AG04449 (cell line): ENCODE measurements at places on chromosomes 16 and 17.

DNA sequence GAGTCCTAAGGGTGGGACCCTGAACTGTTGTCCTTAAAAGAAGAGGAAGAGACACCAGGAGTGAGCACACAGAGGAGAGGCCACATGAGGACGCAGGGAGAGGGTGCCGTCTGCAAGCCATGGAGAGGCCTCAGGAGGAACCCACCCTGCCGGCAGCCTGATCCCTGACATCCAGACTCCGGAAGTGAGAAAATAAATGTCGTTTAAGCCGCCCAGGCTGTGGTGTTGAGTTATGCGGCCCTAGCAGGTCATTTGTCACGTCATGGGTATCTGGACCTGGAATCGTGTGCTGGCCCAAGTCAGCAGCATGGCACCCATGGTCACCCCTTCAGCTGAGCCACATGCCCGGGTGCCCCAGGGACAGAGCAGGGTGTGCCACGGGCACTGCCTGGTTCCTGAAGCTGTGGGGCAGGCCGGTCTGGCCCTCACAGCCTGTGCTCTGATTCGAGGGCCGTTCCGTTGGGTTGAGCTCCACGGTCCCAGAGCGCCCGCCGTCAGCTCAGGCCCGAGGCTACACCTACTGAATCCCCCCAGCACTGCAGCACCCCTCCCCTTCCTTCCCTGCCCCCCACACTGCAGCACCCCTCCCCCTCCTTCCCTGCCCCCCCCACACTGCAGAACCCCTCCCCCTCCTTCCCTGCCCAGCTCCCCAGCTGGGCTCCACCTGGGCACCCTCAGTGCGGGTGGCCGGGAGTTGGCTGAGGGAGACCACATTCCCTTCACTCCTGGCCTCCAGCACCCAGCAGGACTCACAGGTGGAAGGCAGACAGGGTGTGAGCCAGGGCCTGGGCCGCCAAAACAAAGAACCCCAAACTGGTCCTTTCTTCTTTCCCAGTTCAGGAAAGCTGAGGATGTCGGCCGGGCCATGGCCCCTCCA lies 2.7 kb upstream of the CCDC57 start:
- DNase-seq: no peak

DNA sequence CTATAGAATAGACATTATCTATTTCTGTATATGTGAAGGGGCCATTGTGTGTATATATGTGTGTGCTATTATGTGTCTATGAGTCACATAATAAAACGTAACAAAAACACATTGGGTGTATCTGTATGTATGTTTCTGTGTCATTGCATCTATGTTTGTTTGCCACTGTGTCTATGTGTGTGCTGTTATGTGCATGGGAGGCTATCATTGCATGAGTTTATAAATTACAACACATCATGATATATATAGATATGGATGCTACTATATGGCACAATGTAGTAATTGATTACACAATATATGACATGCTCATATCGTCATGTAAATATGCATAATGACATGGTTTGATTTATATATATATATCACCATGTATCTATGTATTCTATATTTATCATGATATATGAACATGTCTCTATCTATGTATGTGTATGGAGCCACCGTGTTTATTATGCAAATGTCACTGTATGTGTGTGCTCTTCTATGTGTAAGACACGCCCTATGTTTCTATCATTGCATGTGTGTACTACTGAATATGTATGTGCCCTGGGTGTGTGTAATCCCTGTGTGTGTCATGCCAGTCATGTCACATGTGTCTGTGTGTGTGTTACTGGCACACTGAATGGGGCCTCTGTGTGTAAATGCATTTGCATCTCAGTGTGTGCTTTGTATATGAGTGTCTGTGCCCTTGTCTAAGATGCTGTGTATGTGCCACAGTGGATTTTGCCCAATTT lies 1.4 kb upstream of the TSPOAP1 start:
- no peak for DNase-seq

DNA sequence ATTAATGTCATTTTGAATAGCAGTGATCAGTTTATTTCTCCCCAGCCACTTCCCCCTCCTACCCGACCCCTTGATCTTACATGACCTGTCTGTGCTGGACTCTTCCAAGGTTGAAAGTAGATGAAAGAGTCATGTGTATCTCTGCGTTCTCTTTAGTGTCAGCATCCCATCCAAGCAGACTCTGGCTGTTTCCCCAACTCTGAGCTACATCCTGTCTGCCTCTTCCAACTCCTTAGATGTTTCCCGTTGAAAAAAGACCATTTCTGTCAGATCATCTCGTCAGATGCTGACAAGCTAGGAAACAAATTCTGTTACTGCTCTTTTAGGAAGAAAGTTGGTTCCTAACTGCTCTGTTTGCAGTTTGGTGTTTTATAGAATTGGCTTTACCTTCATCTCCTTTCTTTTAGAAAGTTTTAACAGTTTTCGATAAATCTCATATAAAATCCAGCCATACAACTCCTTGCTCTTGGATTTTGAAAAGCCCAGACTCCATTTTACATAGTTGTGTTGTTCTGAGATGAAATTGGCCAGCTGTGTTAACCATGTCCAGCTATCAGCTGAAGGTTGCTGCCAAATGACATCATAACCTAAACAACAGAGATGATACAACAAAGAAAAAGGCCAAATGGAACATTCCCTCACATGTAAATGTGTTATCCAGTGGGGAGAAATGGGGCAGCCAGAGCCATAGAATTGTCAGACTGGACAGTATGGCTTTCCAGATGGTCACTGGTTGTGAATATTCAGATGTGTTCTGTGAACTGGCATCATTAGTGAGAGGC lies 43.5 kb downstream of the CYB561 start:
- DNase-seq: no peak

DNA sequence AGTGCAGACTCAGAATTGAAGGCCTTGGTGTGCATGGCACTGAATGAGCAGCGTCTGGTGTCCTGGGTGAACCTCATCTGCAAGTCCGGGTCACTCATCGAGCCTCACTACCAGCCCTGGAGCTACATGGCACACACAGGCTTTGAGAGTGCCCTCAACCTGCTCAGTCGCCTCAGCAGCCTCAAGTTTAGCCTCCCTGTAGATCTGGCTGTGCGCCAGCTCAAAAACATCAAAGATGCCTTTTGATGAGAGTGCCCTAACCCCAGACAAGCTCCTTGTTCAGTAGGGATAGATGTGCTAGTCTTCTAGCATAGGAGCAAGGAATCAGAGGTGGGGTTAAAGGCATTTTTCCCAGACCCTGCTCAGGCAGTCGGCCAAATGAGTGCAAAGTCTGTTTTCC lies 6.7 kb upstream of the RPL27 start:
- DNase-seq: no peak

DNA sequence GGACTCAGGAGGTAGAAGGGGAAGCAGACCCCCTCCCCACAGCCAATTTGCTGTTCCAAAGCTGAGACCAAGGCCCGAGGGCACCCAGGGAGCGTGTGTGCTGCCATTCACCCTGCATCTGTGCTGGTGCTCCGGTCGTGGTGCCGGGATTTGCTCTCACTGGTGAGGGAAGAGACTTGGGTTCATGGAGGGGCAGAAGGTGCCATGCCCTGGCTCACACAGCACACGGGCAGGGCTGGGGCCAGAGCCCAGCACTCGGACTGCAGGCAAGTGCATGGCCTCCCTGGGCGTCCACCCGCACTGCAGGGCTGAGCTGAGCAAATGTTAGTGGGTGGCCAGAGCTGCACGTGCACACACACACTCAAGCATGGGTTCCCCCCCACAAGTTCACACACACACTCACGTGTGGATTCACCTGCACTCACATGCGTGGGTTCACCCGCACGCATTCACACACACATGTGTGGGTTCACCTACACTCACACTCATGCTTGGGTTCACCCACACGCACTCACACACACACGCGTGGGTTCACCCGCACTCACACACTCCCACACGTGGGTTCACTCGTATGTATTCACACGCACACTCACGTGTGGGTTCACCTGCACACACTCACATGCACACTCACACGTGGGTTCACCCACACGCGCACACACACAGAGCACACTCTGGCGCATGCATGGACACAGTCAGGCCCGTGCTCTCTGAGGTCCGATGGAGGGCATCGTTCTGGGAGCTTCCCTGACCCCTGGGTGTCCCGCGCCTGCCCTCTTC lies 57.0 kb upstream of the CBFA2T3 start:
- no peak for DNase-seq

DNA sequence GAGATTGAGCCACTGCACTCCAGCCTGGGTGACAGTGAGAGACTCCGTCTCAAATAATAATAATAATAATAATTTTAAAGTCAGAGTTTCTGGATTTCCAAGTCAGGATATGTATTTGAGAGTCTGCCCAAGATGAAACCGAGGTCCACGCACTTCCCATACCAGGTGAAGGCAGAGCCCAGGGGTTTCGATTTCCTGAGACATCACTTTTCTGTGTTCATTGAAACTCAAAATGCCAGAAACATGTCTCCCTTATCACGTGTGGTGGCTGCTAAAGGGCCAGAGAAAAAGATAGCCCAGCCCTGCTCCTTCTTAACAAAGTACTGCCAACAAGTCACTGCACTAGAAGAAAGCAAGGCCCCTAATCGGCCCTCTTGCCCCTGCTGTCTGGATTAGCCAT lies 9.8 kb upstream of the RNF157 start:
- DNase-seq: no peak

GRCh38 chr17:73586921-73587602 lies 57.2 kb downstream of the SDK2 start:
- no peak for DNase-seq

DNA sequence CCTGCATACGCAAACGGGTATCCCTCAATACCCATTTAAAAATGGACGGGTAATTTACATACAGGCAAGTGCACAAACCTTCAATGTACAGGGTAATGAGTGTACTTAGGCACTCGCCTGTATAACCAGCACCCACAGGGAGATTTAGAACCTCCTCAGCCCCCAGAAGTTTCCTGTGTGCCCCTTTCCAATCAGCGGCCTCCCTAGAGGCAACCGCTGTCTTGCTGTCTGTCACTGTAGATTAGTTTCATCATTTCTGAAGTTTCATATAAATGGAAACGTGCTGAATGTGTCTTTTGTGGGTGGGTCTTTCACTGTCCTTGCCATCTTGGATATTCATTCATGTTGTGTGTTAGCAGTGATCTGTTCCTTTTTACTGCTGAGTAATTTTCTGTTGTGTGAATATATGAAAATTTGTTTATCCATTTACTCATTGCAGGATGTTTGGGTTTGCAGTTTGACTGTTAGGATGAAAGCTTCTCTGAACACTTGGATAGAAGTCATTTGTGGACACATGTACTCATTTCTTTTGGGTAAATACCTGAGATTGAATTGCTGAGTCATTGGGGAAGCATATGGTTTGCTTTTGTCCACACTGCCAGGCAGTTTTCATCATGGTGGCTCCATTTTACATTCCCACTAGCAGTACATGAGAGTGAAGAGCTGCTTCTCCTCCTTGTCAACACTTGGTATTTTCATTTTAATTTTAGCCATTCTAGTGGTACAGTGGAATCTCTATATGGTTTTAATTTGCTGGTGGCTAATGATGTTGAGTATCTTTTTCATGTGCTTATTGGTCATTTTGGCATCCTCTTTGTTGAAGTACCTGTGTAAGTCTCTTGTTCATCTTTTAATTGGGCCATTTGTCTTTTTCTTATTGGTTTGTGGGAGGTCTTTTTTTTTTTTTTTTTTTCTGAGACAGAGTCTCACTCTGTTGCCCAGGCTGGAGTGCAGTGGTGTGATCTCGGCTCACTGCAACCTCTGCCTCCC lies 2.1 kb upstream of the ADCY7 start:
- DNase-seq: no peak

DNA sequence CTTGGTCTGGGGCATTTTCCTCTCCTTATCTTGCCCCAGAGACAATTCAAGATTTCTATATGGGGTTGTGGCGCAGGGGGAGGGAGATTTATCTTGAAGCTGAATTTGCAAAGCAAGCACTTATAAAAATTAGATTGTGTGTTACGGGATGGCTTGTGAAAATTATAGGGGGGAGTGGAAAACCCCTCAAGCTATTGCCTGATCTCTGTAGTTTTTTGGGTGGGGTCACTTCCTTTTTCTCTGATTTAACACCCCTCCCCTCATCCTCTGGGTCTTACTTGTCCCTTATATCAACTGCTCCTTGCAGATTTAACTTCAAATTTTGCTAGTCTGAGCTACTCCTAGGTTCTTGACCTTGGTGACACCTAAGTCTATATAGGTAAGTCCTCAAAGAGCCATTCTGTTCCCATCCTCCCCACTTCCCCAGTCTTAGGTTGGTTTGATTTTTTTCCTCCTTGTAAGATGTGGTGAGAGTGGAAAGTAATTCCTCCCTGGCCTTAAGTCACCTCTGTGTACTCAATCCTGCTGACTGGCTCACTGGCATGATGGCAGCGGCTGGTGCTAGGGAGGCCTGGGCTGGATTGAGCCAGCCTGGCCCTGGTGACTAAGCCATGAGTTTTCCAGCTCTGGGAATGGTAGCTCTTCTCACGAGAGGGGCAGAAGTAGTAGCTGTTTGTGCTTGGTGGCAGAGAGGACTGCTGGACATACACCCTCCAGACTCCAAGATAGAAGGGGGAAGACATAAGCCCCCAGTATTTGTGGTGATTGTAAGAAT lies 2.3 kb downstream of the ARL4D start:
- DNase-seq: no peak

DNA sequence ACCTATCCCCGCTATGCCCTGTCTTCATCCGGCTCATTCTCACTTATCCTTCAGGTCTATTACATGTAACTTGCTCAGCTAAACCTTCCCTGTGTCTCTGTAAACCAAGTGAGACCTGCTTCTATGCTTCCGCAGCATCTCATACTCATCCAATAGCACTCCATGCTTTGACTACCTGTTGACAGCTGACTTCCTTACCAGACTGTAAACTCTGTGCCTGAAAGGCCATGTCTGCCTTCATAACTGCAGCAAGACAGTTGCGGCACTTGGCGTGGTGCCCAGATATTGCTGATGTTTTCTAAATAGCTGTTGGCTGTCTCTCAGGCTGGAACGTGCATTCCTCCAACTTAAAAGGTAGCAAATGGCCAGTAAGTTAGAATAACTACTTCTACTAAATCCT lies 1.8 kb upstream of the OR1E1 start:
- DNase-seq: no peak

DNA sequence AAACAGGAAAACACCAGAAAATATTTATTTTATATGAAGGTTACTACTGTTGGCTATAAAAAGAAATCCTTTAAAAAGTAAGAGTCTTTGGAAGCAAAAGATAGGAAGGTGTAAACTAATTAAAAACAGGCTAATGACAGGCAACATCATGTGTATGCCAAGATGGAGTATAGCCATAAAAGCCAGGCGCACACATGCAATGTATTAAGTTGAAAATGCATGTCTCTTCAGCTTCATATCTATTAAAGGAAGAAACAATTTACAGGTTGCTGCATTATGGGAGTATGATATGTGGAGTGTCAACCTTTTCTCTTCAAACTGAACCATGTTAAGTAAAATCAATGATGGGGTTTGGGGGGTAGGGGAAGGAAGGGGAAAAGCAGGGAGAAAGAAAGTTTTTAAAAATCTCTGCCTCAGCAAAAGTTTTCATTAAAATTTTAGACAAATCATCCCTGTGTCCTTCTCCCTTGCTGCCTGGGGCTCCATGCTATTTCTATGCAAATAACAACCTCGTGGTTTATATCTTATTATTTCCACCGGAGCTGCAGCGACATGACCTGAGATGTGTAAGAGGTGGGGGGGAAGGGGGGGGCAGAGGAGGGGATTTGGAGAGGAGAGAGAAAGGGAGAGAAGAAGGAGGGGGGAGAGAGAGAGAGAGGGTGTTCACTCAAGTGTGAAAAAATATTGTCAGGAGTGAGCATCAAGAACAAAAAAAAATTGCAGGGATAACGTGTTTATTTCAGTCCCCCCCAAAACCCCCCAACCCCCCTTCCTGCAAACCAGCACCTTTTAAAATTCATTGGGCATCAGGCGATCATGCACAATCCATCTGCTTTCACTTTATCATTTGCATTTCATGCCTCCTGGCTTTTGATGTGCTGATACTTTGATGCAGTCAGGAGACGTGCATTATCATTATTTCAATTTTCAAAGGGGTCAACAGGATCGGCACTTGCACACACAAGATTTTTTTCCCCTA lies 197.6 kb downstream of the AATF start:
- DNase-seq: no peak
